Activated CD8-positive, alpha-beta memory T cell treated with anti-CD3 and anti-CD28 coated beads, Interleukin-2, amount 10 ng/mL, durations not matched to agents 7 days and 5 days (primary cell): ENCODE measurements at places on chromosomes 11 and 22. TPM values are rescaled to one million over a fixed set of nuclear protein-coding genes. Genes with fewer than 3 reads are reported as not detected.

TRIM44 gene
- 24.2 TPM for total RNA-seq

CBLIF gene
- not detected for total RNA-seq

ARHGEF17 gene
- total RNA-seq = not detected

DNA sequence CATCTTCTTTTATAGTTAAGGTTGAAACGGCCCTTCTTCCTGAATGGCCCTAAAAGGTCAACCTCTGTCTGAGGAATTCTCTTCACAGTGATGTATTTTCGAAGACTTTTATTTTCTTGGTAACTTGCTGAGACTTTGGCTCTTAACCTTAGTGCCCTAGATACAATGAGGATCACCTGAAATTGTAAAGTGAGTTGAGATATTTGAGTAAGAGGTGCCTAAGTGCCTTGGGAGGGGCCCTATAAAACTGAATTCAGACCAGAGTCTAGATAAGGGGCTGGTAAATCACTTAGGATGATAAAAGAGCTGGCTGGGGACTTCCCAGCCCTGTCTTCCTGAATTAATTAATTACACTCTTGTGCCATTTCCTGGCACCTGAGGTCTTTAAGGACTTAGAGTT lies 505.6 kb upstream of the KIRREL3 start:
- H3K36me3 ChIP-seq = no peaks in the 10 kb centered on the region
- H3K27me3 ChIP-seq = no peaks in the 10 kb centered on the region
- no peak for DNase-seq

DNA sequence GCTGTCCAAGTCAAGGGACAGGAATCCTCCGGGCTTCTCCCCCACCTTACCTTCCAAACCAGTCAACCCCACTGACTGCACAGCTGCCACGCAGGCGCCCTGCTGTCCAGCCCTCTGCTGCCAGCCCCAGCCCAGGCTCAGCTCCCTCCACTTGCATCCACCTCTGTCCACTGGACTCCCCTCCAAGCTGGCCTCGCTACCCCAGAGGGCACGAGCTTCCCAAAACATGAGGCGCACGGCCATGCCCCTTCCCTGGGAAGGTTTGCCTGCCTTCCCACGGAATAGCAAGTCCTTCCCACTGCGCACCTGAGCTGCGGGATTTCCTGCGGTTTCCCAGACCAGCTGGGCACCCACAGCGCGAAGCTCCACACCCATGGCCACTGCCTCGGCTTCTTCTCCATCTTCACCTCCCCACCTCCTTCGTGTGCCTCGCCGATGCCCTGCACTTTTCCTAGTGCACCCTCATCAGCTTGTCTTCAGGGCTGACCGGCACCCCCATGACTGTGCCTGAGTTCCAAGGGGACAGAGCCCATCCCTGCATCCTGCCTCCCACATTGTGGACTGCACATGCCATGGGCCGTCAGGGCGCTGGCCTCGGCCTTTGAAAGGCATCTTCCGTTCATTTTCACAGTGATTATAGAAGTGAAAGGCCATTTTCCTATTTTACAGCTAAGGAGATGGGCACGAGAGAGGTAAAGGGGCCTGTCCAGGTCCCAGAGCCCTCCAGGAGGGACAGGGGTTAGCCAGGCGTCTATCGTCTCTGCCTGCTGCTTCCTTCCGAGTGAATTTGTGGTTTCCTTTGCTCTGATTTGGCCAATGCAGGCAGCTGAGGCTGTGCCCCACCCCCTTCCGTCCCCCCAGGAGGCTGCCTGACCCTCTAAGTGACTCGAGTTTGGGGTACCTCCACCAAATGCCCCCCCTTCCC lies 16.4 kb downstream of the IFITM10 start:
- H3K36me3 ChIP-seq = peaks cover 3% of the 10 kb centered on the region
- H3K27me3 ChIP-seq = peaks cover 36% of the 10 kb centered on the region
- DNase-seq = no peak
- H3K4me1 ChIP-seq = peaks cover 38% of the 10 kb centered on the region

- H3K27ac ChIP-seq = no peak overlapping the region
- H3K27me3 ChIP-seq = peaks cover 3% of the 10 kb centered on the region
- no peak overlapping the region for H3K4me3 ChIP-seq
- no peak for DNase-seq
These were observed 53.7 kb downstream of the ARHGEF12 start for GRCh38 chr11:120389693-120390584.

DNA sequence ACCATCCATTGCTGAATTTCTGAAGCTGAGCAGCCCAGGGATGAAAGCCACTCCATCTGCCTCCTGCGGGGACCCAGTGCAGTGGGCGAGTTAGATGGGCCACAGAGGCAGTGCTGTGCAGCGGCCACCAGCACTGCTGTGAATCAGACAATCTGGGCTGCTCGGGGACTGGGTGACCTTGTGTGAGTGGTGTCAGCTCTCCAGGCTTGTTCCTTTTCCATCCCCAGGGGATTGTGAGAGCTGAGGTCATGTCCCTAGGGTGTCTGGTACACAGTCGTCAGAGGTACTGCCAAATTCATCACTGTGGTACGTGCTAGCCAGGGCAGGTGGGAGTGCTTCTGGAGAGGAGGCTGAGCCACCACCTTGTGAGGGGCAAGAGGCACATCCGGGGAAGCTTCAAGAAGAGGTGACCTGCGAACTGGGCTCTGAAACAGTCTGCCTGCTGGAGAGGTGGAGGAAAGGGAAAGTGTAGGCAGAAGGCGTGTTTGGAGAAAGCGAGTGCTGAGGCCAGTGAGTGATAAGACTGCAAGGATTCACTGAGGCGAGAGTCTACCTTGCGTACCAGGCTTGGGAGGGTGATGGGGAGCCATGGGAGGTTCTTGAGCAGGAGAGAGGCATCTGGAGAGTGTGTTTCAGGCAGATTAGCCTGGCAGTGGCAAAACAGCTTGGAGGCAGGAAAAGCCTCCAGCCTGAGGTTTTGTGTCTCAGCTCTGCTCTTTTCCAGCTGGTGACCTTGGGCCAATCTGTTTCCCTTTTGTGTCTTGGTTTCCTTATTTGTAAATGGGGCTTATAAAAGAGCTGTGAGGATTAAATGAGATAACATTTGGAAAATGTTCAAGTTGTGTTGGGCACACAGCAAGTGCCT lies 22.7 kb downstream of the CACNA1I start:
- H3K36me3 ChIP-seq = no peaks in the 10 kb centered on the region
- H3K27ac ChIP-seq = no peak overlapping the region
- H3K4me1 ChIP-seq = peaks cover 1% of the 10 kb centered on the region
- no peak overlapping the region for H3K4me3 ChIP-seq

- H3K27me3 ChIP-seq = no peaks in the 10 kb centered on the region
- peak; percentile 55 for DNase-seq
- peaks cover 3% of the 10 kb centered on the region for H3K36me3 ChIP-seq
- peak overlapping the region; percentile 80 for H3K4me3 ChIP-seq
These were observed 450 bp downstream of the MAP4K2 start for GRCh38 chr11:64802370-64803157.

- H3K4me1 ChIP-seq = no peaks in the 10 kb centered on the region
- no peak overlapping the region for H3K4me3 ChIP-seq
- H3K36me3 ChIP-seq = no peaks in the 10 kb centered on the region
- H3K27me3 ChIP-seq = peaks cover 13% of the 10 kb centered on the region
These were observed 121.7 kb downstream of the OSBP2 start for GRCh38 chr22:30816413-30816812.

DNA sequence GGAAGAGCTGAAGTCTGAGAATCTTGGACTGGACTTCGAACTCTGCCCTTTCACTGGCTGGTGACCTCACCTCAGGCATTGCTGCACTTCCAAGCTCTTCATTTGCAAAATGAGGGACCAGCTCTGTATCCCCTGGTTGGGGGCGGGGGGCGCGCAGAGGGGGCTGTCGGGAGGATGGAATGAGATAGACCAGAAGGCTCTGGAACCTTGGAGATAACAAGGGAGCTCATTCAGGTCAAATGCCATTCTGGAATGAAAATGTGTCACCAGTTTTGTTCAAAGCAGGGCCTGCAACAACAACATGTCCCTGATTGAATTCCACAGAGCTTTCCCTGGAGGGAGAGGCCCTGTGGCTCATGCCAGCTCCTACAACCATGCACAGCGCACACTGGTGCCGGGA lies 370.5 kb downstream of the MN1 start:
- H3K27ac ChIP-seq = no peak overlapping the region
- DNase-seq = no peak
- H3K27me3 ChIP-seq = no peaks in the 10 kb centered on the region
- H3K36me3 ChIP-seq = no peaks in the 10 kb centered on the region
- H3K4me1 ChIP-seq = no peaks in the 10 kb centered on the region
- no peak overlapping the region for H3K4me3 ChIP-seq

DNA sequence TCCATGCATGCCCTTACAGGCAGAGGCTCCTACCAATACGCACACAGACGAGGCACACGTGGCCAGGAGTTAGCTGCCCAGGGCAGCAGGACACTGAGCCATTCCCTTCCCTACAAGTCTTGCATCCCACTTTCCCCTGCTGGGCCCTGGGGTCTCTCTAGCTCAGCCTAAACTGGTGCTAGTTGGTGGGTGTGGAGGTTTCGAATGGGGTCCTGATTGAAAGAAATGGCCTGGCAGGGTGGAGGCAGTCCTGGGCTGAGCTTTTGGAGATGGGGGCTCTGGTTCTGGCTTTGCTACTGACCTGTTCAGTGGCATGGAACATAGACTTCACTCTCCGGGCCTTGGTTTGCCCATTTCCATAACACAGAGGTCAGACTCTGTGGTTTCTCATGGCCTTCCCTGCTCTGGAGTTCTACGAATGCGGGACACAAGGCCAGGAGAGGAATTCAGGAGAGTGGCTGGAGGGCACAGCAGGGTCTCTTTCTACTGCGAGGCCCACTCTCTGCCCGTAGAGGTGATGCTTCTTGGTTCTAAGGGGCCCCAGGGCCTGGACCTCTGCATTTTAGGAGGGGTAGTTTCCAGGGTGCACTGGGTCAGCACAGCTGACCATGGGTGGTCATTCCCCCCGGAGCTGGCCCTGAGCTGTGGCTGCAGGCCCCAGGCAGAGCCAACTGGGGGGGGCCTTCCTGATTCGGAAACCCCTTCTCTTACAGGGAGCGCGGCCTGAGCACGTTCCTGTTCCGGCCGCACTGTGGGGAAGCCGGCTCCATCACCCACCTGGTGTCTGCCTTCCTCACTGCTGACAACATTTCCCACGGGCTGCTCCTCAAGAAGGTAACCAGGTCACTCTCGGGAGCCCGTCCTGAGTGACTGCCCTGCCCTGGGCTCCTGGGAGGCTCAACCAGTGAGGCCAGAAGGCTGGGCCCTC lies 40.0 kb downstream of the RNF141 start:
- no peak for DNase-seq
- no peak overlapping the region for H3K4me3 ChIP-seq
- H3K36me3 ChIP-seq = peaks cover 13% of the 10 kb centered on the region
- no peaks in the 10 kb centered on the region for H3K4me1 ChIP-seq
- H3K27ac ChIP-seq = no peak overlapping the region

- H3K4me3 ChIP-seq = no peak overlapping the region
- H3K36me3 ChIP-seq = peaks cover 43% of the 10 kb centered on the region
- no peak for DNase-seq
- no peaks in the 10 kb centered on the region for H3K27me3 ChIP-seq
- H3K4me1 ChIP-seq = peaks cover 72% of the 10 kb centered on the region
These were observed 6.4 kb downstream of the PTPRJ start for GRCh38 chr11:47986742-47987141.
